ENCODE measurements at places on chromosomes 2 and 18.

DNA sequence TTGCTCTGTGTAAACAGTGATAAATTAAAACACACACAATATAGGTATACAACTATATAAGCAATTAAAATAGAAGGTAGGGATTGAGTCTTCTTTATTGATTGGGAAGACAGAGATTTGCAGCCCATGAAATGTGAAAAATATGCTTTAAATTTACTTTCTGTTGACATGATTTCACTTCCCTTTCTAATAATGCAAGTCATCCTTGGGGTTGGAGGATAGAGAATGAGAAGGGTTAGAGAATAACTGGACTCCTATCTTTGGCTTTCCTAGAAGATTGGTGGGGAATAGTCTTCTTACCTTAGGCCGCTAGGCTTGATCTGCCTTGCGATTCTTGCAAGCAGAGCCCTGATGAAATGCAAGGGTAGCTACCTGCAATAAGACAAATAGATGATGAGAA lies 339.8 kb downstream of the NYAP2 start:
- no peak for DNase-seq

GRCh38 chr18:11859282-11859830 lies 8.1 kb downstream of the CHMP1B start:
- no peak for DNase-seq

DNA sequence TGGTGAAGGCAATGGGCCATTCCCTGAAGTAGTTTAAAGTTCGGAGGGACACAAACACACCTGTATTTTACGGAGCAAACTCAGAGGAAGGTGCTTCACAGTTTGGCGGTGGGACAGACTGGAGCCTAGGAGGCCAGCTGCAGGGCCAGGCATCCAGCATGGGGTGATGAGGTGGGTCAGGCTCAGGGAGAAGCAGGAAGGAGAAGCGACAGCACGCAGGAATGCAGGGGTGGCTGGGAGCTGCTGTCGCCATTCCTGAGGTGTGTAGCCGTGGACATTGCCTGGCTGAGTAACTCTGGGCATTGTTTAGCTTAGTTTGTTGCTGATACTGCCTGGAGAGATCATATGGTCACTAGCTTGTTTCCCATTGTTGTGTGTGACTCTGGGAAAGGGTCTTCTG lies 35.8 kb upstream of the METTL21A start:
- DNase-seq, result no peak

DNA sequence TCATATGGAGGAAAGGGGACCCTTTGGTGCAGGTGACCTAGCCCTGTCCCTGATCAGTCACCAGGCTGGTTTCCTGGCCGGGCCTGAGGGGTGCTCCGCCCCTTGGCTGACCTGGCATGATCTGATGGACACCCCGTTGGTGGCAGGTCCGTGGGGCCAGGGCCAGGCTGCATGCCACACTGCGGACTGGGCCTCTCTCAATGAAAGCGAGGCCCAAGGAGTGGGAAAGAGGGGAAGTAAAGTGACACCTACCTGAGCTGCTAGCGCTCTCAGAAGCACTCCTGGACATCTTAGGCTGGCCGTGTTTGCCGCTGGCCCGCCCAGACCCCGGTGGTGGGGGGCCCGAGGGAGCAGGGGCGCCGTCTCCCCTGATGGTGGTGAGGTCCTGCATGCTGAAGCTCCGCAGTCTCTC lies 33.1 kb downstream of the MRPL35 start:
- no peak for DNase-seq

DNA sequence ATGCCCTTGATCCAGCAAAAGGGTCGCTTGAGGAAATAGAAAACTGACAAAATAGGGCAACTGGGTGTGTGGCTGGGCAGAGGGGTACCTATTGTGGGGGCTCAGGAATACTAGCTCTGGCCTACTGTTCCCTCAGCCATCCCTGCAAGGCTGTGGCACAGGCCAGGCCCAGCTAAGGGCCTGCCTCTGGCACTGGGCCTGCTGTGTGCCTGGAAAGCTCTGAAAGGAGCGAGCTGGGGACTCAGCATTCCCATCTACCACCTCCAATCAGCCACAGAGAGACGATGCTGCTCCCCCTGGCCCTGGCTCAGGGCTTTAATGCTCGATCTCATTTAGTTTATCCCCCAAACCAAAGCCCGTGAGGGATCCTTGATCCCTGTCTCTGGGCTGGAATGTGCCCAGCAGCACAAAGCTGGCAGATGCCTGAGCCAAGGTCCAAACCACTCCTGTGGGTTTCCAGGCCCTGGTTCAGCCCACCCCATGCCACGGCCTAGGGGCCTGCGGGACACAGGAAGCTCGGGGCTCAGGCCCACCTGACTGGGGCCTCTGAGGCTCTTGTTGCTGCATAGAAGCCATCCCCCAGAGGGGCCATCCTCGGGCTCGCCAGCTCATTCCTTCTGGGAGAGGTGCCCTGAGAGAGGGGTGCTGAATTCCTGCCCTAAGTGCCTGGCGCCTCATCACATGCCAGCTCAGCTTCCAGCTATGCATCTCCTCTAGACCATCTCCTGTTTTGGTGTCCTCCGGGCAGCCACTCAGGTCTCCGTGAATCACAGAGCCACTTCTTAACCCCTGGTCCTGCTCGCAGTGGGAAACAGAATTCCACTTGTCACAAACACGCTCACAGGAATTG lies 43.0 kb upstream of the KCNF1 start:
- DNase-seq, result no peak

DNA sequence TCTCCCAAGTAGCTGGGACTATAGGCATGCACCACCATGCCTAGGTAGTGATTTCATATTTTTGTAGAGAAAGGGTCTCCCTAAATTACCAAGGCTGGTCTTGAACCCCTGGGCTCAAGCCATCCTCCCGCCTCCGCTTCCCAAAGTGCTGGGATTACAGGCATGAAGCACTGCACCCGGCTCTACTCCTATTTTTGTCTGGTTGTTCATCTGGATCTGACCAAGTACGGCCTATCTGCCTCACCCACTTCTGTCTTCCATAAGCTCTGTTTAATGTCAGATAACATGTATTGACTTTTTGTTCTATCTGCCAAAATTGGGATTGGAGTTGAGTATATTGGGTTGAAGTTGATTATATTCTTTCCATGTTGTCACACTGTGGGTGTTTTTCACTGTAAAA lies 198.4 kb downstream of the AFF3 start:
- DNase-seq, result no peak

- no peak for DNase-seq
Measured at GRCh38 chr2:85755122-85756027, 1.6 kb downstream of the ATOH8 start.

GRCh38 chr2:206349375-206349774 lies 74.9 kb downstream of the ZDBF2 start:
- no peak for DNase-seq

- peak; percentile 11 for DNase-seq
Measured at GRCh38 chr18:45275367-45276113, 339.7 kb upstream of the SLC14A2 start.

DNA sequence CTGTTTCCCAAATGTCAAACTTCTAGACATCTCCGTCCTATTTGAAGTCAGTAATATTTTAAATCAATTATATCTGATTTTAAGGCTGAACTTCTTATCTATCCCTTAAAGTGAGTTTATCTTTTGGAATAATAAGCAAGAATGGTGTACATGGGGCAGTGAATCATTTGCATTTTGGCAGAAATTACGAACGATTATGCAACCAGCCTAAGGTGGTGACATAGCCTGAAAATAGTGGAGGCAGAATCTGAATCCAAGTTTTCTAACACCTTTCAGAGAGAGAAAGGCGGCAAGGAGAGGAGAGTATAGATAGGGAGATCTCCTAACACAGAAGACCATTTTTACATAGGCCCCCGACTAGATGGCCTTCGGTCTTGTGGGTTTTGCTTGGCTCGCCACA lies 10.7 kb downstream of the ZBTB14 start:
- no peak for DNase-seq

- DNase-seq, result no peak
Measured at GRCh38 chr2:239691720-239692119, 290.9 kb upstream of the HDAC4 start.

GRCh38 chr2:209840434-209840833 lies 68.8 kb downstream of the UNC80 start:
- no peak for DNase-seq

- DNase-seq, result no peak
Measured at GRCh38 chr2:229387866-229388265, 116.8 kb upstream of the PID1 start.

GRCh38 chr2:8676191-8676920 lies 5.5 kb upstream of the ID2 start:
- no peak for DNase-seq

DNA sequence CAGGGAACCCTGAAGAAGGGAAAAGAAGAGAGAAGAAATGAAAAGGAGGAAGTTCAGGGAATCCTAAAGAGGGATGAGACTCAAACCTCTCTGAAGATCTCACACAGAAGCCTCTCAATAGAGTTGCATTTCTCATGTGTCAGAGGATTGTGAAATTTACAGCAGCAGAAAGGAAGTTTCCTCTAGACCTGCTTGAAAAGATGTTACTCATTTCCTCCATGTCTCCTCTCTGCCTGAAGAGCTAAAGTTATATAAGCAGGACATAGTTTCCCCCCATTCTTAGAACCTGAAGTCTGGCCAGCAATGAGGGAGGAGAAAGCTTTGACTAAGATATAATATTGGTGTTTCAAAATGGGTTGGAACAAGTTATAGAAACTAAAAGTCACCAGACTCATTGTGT lies 1155.6 kb downstream of the LRP1B start:
- no peak for DNase-seq

DNA sequence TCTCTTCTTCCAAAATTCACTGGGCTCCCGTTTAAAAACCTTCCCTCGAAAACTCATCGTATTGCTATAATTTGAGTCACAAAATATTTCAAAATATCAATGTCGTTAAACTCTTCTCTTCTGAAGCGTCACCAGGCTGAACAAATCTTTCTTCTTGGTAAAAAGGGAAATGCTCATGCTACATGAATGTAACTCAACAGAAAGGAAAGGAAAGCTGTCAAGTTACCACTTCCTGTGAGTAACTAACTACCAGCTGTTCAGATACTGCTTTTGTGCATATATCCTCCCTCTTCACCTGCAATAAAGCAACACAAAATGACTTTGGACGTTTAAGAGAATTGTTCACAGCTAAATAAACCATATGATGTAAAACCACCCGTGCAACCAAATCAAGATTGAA lies 95.4 kb downstream of the DOCK10 start:
- no peak for DNase-seq

GRCh38 chr2:220506466-220506865 lies 879.0 kb downstream of the SLC4A3 start:
- DNase-seq, result no peak

GRCh38 chr2:200364142-200364541 lies 57.6 kb downstream of the SPATS2L start:
- DNase-seq, result no peak

- no peak for DNase-seq
Measured at GRCh38 chr18:3679241-3679640, 229.3 kb downstream of the TGIF1 start.

GRCh38 chr2:224982910-224983711 lies 59.2 kb downstream of the DOCK10 start:
- no peak for DNase-seq

- DNase-seq, result peak; percentile 7
Measured at GRCh38 chr2:101152272-101153076, 1.3 kb upstream of the TBC1D8 start.

GRCh38 chr2:26875065-26875634 lies 27.2 kb downstream of the DPYSL5 start:
- no peak for DNase-seq

DNA sequence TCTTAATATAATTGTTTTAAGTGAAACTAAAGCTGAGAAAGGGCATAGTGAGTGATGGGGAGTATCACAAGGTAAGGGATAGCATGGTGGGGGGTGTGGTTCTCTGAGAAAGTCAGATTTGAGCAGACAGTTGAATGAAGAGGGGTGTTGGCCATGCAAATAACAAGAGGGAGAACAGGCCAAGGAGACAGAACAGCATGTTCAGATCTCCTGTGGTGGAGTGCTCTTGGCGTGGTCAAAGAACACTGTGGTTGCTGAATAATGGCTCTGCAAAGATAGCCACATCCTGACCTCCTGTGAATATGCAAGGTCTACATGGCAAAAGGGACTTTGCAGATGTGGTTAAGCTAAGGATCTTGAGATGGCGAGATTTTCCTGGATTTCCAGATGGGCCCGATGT lies 389.2 kb downstream of the TMEM182 start:
- DNase-seq, result no peak

DNA sequence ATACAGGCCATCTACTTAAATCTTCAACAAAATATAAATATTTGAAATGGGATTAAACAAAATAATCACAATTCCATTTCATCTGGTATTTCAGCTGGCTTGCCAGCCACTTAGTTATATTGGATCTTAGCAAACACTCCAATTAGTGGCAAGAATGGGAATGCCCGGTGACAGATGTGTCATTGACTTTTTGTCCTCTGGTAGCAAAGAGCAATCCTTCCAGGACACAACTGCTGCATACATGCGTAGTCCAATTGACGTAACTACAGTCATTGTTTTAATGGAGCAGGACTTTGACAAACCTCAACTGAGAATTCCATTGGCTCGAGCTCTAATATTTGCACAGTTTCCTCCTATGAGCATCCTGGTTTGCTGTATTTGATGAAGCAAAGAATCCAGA lies 69.9 kb downstream of the RNF152 start:
- no peak for DNase-seq

GRCh38 chr2:121617042-121617599 lies 32.1 kb downstream of the CLASP1 start:
- no peak for DNase-seq

GRCh38 chr2:11876436-11876835 lies 130.0 kb downstream of the LPIN1 start:
- no peak for DNase-seq

DNA sequence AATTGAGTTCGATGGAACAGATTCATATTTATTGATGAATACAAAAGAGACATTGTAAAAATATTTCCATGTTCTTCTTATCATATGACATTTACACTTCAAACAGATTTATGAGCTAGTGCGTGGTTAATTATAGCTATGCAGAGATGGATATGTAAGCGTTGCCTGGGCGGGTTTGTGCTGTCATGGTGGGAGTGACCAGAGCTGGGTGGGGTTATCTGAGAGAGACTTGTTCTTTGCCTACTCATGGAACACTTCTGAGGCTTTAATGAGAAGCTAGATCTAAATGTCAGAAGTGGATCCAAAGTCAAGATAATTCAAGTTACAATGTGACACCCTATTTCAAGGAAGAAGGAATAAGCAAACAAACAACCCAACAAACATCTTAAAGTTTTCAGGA lies 162.3 kb upstream of the ZEB2 start:
- no peak for DNase-seq

DNA sequence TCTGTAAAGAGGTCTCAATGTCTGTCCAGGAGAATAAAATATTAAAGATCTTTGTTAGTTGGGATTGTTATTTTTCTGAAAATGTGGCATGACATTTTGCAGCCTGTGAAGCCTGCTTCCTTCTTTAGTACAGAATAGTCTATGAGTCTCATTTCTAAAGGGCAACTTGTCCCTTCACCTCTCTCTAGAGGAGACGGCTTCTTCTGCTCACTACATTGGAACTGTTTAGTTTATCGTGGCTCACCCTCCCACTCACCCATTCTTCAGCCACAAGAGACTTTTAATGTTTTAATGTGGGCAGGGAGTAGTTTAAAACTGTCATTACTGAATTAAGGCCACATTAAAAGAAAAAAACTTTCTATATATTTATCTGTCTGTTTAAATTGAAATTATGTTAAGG lies 161.0 kb downstream of the BARD1 start:
- DNase-seq, result no peak

GRCh38 chr2:128930101-128930500 lies 611.4 kb upstream of the HS6ST1 start:
- DNase-seq, result no peak

GRCh38 chr2:47172156-47172921 lies 17.2 kb upstream of the STPG4 start:
- DNase-seq, result no peak

- DNase-seq, result no peak
Measured at GRCh38 chr2:18722101-18722500, 132.7 kb upstream of the NT5C1B start.

GRCh38 chr2:35580956-35581355 lies 774.6 kb upstream of the CRIM1 start:
- DNase-seq, result no peak
